ENCODE measurements at places on chromosomes 6 and 20.
A peak's percentile ranks its signal among the peaks of the same experiment; 100 is the strongest.

DNA sequence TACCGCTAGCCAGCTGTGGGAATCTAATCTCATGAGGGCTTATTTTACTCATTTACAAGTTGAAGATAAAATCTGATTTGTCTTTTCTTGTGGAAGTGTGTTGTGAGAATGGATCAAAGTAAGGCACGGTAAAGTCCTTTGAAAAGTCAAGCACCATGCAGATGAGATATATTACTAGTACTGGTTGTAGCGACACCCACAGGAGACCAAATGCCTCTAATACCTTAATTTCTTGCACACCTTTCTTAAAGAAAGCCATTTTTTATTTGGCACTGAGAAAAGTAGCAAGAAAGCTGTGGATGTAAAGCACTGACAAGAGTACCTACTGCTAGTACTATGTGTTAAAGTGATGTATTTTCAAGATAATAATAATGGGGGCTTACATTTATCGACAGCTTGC lies 191.0 kb upstream of the MMS22L start:
- no peak for DNase-seq

DNA sequence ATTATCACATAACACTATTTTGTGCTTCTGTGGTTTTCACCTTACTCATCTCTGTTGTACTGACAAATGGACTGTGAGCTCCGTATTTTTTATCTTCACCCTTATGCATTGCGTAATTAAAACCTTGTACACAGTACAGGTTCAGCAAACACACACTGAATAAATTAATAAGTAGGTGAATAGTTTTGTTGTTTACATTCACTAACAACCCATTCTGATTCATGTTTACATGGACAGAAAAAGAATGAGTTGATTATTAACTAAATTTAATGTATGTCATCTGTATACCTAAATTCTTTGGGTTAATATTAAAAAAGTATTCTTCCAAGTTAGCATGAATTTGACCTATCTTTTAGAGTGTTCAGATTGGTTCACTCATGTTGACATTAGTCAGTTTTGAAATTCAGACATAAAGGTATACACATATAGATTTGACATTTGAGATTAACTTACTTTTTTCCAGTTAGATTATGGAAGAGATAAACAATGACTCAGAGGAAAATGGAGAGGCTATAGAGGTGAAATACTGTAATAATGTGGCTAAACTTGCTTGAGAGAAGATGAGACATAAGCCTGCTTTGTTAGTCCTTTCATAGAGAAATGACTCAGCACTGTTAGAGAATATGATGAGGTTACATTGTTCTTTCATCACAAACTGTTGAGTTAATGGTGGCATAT lies 541.7 kb upstream of the FLRT3 start:
- no peak for DNase-seq

GRCh38 chr6:31525932-31526591 lies 2.7 kb upstream of the MCCD1 start:
- no peak for DNase-seq

DNA sequence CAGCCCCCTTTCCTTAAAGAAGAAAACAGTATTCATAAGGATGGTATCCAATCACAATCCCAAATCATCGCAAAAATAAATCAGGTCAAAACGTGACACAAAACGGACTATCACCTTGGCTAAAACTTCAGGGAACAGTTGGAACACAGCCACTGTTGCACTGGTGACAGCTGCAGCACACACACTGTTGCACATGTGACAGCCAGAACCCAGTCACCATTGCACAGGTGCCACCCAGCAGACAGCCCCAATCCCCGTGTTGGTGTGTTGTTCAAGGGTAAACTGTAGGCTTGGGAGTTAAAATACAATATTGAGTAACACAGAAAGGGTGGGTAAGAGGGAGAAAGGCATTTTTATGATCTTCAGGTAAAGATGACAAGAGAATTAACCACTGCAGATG lies 15.8 kb downstream of the PSMB1 start:
- no peak for DNase-seq

DNA sequence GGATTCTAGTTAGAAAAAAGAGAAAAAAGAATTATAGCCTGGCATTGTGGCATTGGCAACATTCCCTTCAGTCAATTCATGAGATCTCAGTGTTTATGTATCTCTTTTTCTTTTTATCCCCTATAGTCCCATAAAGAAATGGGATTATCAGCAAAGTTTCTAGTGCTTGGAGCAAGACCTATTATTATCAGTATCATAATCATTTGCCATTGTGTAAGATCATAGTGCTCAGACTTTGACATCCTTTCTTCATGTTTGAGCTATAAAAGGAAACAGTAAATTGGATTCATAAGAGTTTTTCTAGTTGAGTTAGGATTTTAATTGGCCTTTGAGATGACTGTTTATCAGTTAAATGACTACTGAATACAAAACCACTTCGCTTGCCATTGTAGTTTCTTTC lies 295.6 kb downstream of the GRIK2 start:
- no peak for DNase-seq

GRCh38 chr20:20664795-20665589 lies 47.5 kb downstream of the RALGAPA2 start:
- DNase-seq = peak; percentile 33
